ENCODE measurements at places on chromosomes 11 and 22.

DNA sequence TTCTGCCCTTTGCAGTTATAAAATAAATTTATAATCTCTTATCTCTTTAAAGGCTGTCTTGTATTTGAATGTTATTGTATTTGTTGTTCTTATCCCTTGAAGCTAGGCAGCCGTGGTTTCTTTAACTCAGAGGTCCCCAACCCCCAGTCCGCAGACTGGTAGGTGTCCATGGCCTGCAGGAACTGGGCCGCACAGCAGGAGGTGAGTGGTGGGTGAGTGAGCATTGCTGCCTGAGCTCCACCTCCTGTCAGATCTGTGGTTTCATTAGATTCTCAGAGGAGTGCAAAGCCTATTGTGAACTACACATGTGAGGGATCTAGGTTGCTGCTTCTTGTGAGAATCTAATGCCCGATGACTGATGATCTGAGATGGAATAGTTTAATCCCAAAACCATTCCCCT is 380.0 kb upstream of the CCDC90B start:
- no peak for DNase-seq

DNA sequence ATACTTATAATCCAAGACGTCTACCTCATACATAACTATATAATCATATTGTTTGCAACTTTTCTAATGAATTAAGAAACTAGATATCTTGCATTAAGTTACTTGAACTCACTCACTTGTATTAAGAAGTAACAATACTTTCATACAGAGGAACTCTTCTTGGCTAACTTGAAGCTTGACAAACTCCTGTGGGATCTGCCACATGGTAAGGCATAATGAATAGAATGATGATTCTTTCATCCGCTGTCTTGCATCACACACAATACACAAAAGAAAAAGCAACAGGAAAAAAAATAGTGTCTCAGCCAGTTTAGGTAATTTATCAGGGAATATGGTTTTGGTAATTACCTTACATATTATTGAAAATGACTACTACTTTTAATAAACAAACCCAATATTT is 79.8 kb downstream of the PGR start:
- no peak for DNase-seq

DNA sequence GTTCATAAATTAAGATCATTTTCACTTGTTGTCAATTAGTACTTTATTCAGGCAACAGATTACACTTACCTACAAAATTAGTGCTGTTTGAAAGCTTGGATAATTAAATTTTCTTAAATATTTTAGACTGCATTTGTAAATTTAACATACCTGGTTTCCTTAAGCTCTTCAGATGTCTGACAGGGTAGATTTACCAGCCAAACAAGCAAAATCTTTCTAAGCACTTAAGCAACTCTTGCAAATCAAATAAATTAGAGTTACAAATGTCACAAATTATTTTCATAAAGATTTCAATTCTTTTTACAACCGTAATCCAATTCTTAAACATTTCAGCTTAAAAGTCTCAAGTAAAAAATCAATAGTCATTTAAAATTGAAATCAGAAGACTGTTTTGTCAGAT is 129.8 kb downstream of the DBX1 start:
- no peak for DNase-seq

- DNase-seq, result no peak
Observed at GRCh38 chr11:105701098-105701497, 91.2 kb downstream of the GRIA4 start.

GRCh38 chr11:116563028-116563711 is 209.6 kb downstream of the BUD13 start:
- DNase-seq, result no peak

GRCh38 chr11:74355626-74356025 is 42.6 kb downstream of the PGM2L1 start:
- DNase-seq, result no peak

All from CD4-positive, alpha-beta T cell treated with Interleukin-4 for 1 hour (primary cell).